Iris pigment epithelial cell (primary cell): ENCODE measurements at places on chromosomes 4 and X.

DNA sequence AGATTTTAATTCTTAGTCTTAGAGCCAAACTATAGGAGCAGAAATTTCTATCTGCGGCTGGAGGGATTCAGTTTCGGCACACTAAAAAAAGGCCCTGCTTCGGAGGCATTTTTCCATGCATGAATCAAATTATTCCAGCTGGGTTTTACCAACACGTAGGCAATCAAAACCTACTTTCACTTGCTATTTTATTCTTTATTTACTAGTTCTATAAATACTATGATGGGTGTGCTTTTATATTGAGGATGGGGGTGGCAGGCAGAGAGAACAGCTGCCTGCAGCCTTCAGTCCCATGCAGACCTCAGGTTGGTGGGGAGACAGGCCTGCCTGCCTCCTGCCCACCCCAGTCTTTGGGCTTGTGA lies 609.8 kb downstream of the BCOR start:
- no peak for DNase-seq

- no peak for DNase-seq
These were observed 48.1 kb upstream of the S100G start for GRCh38 chrX:16601885-16602284.

- DNase-seq = peak; percentile 11
These were observed 178.6 kb downstream of the NAA11 start for GRCh38 chr4:79147251-79147650.

- DNase-seq = no peak
These were observed 52.1 kb upstream of the TEX13D start for GRCh38 chrX:124280294-124280902.

DNA sequence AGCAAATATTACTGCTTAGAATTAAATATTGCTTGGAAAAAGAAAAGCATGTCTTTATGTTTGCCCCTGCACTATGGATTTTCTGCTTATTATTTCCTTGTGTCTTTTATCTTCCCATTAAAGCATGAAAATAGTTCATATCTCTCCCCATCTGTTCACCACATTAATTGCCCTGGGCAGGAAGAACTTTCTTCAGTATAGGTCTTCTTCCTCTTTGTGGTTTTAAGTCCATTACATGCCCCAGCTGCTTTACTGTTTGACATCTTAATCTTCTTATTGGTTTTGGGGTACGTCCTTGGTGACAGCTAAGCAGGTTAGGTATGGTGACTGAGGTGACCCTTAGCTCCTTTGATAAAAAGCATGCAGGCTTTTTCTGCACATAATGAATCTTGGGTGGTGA lies 157.3 kb downstream of the AASDH start:
- DNase-seq = no peak

DNA sequence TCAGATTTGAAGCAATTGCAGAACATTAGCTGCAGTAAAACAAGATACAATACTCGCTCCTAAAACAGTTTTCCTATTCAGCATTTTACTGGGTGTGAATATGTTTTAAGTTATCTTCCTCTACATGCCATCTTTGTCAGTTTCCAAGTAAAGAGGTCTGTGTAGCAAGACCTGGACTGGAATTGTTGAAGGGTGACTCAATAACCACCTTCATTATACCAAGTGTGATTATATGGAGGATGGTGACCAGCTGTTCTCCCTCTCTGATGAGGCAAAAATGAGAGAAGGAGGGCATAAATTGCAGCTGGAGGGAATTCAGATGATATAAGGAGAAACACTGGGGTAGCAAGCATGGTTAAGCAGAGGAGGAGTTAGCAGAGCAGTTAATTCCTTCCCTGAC lies 922.1 kb upstream of the SLIT2 start:
- DNase-seq = peak; percentile 48

DNA sequence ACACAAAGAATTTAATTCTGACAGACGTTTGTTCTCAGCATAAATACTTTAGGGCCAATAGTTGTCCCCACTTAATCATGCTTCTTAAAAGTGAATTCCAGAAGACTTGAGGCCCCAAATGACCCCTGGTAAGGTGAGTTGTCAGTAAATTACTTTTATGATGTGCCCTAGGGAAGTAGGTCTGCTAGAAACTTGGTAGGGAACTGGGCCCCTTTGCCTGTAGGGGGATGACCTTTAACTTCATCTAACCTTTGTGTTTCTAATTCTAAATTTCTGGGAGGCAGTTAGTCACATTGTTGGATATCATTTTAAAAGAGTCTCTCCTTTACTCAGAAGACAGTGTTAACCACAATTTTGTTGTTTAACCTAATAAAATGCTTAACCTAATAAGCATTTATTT lies 28.8 kb downstream of the HHIP start:
- DNase-seq = no peak

DNA sequence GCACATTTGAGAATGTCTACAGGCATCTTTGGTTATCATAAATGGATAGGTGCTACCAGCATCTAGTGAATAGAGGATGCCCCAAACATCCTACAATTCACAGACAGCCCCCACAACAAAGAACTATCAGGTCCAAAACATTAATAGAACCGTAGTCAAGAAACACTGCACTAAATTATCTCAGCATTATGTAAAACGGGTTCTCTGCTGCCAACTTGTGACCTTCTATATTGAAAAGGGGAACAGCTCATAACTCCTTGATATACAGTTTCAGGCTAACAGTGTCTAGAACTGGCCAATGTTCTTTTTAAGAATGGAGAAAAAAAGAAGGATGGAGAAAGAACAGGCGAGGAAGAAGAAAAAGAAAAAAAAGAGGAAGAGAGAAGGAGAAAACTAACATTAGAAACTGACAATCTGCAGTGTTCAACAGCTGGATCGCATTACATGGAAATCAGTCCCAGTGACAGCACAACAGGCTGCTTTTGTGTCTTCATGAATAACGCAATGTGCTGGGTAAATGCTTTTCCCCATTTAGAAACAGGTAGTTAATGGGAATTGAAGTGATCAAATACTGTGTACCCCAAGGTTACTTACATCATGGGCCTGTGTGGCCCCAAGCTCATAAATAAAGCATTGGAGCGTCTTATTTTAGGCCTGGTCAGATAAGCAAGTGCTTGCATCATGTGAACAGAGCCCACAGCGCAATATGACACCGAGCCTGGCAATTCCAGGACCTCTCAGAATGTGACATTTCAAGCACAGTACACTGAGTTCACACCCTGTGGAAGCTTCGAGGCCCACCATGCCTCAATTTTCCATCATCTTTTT lies 339.5 kb downstream of the DHX15 start:
- no peak for DNase-seq

DNA sequence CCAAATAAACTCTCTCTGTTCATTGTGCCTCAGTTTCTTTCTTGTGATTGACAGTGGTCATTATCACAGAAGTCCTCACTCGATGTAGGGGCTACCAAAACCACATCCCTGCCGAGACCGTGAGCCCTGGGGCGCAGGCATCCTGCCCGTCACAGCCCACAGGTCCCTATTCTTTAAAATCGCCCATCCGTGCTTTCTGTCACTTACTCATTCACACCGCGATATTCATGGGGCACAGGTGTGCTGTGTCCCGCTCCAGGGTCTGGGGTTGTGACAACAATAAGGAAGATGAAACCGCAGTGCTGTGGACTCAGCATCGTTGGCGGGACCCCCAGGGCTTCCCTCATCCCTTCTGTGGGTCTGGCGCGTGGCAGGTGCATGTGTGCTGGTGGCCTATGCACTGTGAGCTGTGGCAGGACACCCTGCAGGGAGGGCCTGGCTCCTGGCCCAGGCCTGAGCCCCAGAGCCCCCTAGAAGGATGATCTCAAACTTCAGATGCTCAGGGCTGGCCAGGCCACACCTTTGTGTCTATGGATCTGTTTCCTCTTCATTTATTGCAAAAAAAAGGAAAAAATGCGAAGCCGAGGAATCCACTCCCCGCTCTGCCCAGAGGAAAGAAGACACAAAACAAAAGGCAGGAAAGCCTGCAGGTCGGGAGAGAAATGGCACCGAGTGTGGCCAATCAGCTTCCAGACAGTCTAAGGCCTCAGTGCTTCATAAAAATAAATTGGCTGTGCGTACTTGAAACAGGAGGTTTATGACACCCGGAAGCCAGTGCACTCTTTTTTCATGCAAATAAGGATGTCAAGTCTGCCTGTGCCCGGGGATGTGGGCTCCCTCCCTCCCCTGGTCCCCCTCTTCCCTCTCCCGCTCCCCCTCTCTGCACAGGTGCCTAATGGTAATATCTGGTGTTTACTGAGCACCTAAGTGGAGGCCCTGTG lies 109.5 kb upstream of the ADRA2C start:
- no peak for DNase-seq

DNA sequence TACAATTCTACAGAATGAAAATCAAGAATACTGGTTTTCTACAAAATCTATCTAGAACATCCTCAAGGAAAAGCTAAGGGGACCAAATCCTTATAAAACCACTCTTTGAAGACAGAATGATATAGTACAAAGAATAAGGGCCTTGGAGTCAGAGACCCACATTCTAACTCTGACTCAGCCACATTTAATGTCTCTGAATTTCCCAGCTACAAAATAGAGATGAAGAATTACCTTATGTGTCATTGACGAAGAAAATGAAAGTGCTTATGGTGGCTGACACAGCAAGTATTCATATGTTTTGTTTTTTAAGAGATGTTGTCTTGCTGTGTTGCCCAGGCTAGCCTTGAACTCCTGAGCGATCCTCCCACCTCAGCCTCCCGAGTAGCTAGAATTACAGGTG lies 35.9 kb upstream of the CXorf38 start:
- DNase-seq = peak; percentile 14

DNA sequence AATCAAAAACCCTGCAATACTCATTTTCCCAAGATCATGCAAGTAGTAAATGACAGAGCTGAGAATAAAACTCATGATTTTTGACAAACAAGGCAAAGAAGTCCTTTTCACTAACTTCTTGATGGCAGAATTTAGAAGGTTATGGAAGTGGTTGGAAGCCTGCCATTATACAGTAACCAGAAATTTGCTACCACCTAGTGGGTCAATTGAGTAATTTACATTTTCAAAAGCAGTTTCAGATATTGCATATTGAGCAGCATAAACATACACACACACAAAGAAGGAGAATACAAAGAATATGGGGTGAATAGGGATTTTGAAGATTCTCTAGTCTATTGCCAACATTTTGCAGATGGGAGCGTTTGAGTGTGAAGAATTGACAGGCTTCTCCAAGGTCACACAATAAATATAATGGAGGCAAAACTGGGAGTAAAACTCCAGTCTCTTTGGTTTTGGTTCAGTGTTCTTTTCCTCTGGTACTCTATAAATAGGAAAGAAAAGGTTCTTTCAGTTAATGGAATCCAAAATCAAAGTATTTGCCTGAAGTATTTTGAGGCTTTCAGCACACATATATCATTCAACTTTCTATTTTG lies 70.2 kb downstream of the GC start:
- DNase-seq = peak; percentile 65

- DNase-seq = no peak
These were observed 219.0 kb downstream of the ARHGAP10 start for GRCh38 chr4:147950841-147951240.
